ENCODE measurements at places on chromosomes 6 and 20. TPM values are rescaled to one million over a fixed set of nuclear protein-coding genes. Genes with fewer than 3 reads are reported as not detected.

The SRMS gene
- not detected for total RNA-seq

The FAM83D gene
- 74.4 TPM for total RNA-seq

The TRAPPC3L gene
- not detected for total RNA-seq

The TCF15 gene
- not detected for total RNA-seq

The TMEM244 gene
- total RNA-seq, result not detected

The PTGIS gene
- total RNA-seq, result 0.09 TPM

The ARMH2 gene
- total RNA-seq, result not detected

The EPB41L2 gene
- 31.1 TPM for total RNA-seq

The CNBD2 gene
- 6.4 TPM for total RNA-seq

The EGFL8 gene
- total RNA-seq, result 1.9 TPM

The LCA5 gene
- 1.0 TPM for total RNA-seq

The CTCFL gene
- 0.06 TPM for total RNA-seq
